Neuronal stem cell (in vitro differentiated cells): ENCODE measurements at places on chromosomes 4 and X.

- DNase-seq: no peak
Observed at GRCh38 chrX:132986556-132986955, 28.1 kb upstream of the HS6ST2 start.

DNA sequence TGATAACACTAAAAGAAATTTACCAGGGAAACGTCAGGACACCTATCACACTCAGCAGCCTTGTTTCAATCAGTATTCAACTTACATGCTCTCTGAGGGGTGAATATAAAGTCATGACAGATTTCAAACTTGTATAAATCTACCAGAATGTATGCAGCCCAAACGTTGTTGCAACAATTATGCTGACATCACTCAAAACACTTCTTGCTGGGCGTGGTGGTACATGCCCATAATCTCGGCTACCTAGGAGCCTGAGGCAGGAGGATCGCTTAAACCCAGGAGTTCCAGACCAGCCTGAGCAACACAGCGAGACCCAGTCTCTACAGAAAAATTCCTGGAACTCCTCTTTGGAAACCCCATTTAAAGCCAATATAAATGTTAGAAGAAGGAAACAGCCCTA, 266.6 kb upstream of the GPC4 start:
- no peak for DNase-seq

GRCh38 chr4:153212736-153213135, 8.5 kb downstream of the TRIM2 start:
- DNase-seq: no peak

GRCh38 chr4:106707776-106708463, 328.2 kb downstream of the DKK2 start:
- no peak for DNase-seq

- DNase-seq: peak; percentile 64
Observed at GRCh38 chr4:24488399-24489164, 95.8 kb downstream of the DHX15 start.

- DNase-seq: no peak
Observed at GRCh38 chr4:33649015-33649414, 2595.3 kb downstream of the ARAP2 start.

DNA sequence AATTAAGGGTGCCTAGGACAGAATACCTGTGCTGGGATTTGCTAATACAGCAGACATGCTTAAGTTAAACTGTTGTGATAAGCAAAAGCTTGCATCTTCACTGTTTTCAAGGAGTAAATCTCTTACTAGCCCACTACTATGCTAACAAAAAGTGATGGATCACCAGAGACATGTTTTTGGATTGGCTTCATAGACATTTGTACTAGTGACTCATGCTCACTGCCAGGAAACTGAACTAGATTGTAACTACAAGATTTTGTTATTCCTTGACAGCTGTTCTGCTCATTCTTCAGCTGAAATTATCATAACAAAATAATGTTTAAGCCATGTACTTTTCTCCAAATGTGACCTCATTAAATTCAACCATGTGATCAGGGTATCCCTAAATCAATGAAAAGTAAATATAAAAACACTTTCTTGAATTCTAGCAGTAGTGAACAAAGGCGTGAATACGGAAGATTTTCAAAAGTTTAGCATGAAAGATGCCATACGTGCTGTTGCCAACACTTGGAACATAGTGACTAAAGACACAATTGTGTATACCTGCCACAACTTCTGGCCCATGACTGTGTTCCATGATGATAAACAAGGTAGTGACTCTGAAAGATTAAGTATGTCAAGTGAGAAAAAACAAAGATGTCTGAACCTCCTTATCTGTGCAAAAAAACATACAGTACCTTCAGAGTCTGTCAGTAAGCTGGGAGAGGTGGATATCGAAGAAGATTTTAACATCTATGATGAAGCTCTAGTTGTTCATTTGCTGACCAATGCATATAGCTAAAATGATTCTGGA, 154.0 kb downstream of the BTC start:
- DNase-seq: no peak

GRCh38 chrX:154988719-154989118, 33.8 kb downstream of the F8 start:
- no peak for DNase-seq

GRCh38 chr4:159400558-159401225, 297.8 kb downstream of the RAPGEF2 start:
- DNase-seq: no peak

- DNase-seq: no peak
Observed at GRCh38 chrX:6363188-6363587, 134.5 kb upstream of the NLGN4X start.

GRCh38 chrX:72465889-72466288, 106.8 kb downstream of the HDAC8 start:
- DNase-seq: no peak

DNA sequence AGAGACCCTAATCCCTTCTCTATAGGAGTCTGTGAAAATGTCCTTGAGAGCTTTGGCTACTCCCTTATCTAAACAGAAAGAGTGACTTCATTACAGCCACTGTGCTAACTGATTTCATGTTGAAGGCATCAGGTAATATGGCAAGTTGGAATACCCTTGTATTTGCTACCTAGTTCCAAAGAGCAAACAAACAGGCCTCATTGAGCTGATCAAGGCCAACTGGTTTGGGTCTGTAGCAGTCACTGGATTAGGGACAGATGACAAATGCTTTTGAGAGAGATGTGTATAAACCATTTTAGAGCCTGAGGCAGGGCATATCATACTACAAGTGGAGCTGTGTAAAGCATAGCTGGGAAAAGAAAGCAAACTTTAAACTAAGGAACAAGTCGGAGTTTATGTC, 22.9 kb upstream of the PDLIM5 start:
- DNase-seq: no peak

DNA sequence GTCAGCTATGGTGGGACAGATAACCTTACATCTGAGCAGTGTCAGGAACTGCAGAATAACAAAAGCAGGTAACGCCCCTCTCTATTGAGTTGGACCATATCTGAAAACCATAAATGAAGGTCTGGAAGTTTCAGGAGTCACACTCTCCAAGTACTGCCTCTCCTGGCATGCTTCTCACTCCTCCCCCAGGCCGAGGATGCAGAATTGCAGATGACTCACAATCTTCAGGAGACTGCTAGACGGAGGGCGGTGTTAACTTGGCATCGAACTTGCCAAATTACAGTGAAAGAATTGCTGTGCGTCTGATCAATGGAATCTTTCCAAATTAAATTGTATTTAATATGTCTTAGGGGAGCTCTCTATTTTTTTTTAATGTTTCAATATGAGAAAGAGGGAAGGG, 67.1 kb upstream of the TRIM2 start:
- no peak for DNase-seq

DNA sequence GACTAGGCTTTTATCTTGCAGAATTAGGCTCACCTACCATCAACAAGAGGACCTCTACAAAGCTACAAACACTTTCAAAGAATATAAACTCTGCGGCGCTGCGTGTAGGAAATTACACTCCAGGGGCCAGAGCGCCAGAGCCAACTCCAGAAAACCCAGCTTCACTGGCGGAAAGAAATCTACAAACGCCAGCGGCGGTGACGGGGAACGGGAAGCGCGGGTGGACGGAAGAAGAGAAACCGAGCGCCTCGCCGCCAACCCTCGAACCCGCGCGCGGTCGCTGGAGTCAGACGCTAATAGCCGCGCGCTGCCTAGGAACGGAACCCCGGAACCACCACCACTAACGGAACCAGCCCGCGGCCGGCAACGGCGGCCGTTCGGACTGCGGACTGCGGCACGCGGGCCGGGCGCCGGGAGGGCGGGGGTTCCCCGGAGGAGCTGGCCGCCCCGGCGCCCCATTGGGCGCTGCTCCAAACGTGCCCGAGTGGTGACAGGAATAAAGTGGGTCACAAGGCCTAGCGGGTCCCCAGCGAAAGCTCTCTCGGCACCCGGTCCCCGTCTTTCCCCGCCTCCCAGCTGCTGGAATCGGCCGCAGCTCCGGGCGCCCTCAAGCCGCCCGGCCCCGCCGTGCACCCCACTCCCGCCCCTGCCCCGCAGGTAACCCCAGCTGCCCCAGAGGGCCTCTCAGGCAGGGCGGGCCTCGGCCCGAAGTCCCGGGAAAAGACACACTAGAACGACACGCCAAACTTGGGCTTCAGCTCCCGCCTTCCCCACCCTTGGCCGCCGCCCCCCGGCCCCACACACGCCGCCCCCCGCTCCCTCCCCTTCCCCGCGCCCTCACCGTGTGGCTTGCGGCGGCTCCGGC, 836 bp downstream of the CLOCK start:
- peak; percentile 55 for DNase-seq

DNA sequence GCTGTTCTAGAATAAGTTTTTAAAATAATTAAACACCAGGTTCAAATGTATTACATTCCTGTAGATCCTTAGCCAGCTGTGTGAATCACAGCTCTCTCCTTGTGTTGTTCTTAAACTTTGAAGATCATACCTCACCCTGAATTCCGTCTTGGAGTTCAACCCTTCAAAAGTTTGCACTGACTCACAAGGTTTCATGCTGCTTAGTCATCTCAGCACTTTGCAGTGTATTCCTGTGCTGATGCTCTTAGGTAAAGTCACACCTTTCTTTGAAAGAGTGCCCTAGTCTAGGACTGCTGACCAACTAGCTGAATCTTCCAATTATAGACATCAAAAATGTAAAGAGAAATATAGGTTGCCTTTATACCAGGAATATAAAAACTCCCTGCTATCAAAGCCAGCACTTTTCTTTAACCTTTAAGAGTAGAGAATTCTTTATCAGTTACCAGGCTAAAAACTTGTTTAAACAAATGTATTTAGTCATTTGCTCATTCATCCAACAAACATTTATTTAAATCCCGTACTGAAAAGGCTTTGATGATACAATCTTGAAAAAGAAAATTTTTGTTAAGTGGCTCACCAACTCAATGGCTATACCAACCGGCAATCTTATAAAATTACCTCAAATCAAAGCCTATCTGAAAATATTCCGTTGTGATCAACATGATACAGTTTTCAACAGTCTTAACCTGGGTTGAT, 169.7 kb downstream of the RAP1GDS1 start:
- DNase-seq: no peak

- DNase-seq: no peak
Observed at GRCh38 chr4:37279121-37279520, 34.6 kb downstream of the NWD2 start.
